IMR-90 (cell line): ENCODE measurements at places on chromosomes 3 and 15. TPM values are rescaled to one million over a fixed set of nuclear protein-coding genes. Genes with fewer than 3 reads are reported as not detected.

GRCh38 chr15:98954411-98954810, 53.2 kb downstream of the PGPEP1L start:
- no peaks in the 10 kb centered on the region for H3K27me3 ChIP-seq
- peak overlapping the region; percentile 72 for H3K27ac ChIP-seq
- H3K36me3 ChIP-seq = peaks cover 69% of the 10 kb centered on the region
- DNase-seq = peak; percentile 88

The GPR62 gene
- total RNA-seq = under 0.01 TPM in 1 of 2 replicates, not detected in the other

GRCh38 chr3:140459462-140459861, 218.4 kb upstream of the TRIM42 start:
- no peak for DNase-seq
- no peaks in the 10 kb centered on the region for H3K36me3 ChIP-seq
- H3K4me3 ChIP-seq = no peak overlapping the region
- no peaks in the 10 kb centered on the region for H3K27me3 ChIP-seq
- no peaks in the 10 kb centered on the region for H3K4me1 ChIP-seq

DNA sequence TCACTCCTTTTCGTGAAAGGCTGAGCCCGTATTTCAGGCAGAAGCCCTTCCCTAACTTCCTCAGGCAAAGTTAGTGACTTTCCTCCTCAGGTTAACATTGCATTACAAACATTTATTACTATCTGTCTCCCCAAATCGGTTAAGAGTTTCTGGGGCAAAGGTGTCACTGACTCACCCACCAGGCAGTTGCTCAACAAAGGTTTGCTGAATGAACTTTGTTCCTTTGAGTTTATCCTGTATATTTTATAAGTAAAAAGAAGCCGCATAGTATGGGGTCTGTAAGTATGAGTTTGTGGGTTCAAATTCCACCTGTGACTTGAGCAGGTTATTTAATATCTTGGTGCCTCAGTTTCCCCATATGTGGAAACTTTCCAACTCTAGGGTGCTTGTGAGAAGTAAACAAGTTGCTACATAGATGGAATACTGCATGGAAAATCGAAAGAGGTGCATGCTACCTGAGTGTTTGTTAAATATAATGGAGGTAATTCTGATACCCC, 177.7 kb downstream of the THRB start:
- H3K36me3 ChIP-seq = no peaks in the 10 kb centered on the region
- no peaks in the 10 kb centered on the region for H3K4me1 ChIP-seq
- no peaks in the 10 kb centered on the region for H3K27me3 ChIP-seq
- DNase-seq = no peak

- H3K27me3 ChIP-seq = no peaks in the 10 kb centered on the region
- H3K27ac ChIP-seq = no peak overlapping the region
- DNase-seq = peak; percentile 41
Measured at GRCh38 chr3:179421500-179421899, 29.8 kb downstream of the GNB4 start.

The CCDC54 gene
- not detected in 2 replicates for total RNA-seq

The CLDN18 gene
- not detected in 2 replicates for total RNA-seq

- peaks cover 8% of the 10 kb centered on the region; the same call in 1 of the 2 replicates for H3K27me3 ChIP-seq
- H3K4me1 ChIP-seq = no peaks in the 10 kb centered on the region
- H3K4me3 ChIP-seq = no peak overlapping the region
Measured at GRCh38 chr3:195854628-195855294, 43.0 kb upstream of the MUC4 start.

The GRAMD1C gene
- 5.0 and 9.4 TPM in 2 replicates for total RNA-seq

DNA sequence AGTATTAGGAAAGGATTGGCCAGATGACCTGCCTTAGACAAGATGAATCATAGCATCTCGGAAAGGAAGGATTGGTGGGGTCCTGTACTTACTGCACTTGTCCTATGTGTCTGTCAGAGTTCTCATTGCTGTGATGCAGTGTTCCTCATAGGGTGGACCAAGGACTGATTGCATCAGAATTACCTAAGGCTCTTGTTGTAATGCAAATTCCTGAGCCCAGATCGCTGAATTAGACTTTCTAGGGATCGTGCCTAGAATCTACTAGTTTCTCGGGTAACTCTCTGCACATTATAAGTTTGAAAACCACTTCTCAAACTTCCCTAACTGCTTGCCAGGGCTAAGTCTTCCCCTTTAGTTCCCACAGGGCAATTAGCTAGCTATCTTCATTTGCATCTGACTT, 74.9 kb upstream of the SKOR1 start:
- H3K4me3 ChIP-seq = no peak overlapping the region
- H3K27me3 ChIP-seq = no peaks in the 10 kb centered on the region
- H3K36me3 ChIP-seq = 0 out of 2 replicates have a peak, but pooled peaks cover 2% of the 10 kb centered on the region
- H3K27ac ChIP-seq = no peak overlapping the region
- DNase-seq = no peak

- H3K27ac ChIP-seq = peak overlapping the region; percentile 69; the same call in 1 of the 2 replicates
- no peaks in the 10 kb centered on the region for H3K36me3 ChIP-seq
- no peaks in the 10 kb centered on the region for H3K27me3 ChIP-seq
Measured at GRCh38 chr3:151281671-151282324, 3.5 kb upstream of the P2RY14 start.

DNA sequence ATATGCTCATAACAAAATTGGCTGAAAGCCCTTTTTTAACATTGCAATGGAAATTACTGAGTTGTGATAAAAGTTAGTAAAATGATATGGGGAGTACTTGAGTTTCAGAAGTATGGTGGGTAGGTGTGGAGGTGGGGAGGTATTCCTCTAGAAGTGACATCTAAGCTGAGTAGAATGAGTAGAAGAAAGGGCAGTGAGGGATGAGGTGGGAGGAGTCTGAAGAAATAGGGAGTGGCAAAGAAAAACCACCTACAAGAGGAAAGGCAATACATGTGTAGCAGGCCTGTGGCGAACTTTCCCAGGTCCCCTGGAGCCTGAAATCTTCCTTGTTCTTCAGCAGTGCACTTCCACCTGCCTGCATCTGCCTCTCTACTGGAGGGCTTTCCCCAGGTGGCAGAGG, 52.8 kb upstream of the DIPK2A start:
- H3K27ac ChIP-seq = no peak overlapping the region
- no peak overlapping the region for H3K4me3 ChIP-seq
- H3K36me3 ChIP-seq = no peaks in the 10 kb centered on the region
- no peak for DNase-seq

DNA sequence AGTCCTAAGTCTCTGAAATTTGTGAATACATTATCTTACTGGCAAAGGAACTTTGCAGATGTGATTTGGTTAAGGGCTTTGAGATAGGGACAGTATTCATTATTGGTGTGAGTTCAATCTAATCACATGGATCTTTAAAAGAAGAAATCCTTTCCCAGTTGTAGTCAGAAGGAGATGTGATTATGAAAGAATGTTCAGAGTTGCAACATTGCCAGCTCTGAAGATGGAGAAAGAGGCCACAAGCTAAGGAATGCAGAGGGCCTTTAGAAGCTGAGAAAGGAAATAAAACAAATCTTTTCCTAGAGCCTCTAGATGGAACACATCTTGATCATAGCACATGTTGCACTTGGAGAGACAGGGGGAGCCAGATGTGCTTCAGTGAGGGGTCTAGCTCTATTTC, 27.7 kb upstream of the SIAH2 start:
- peaks cover 26% of the 10 kb centered on the region for H3K27me3 ChIP-seq
- H3K27ac ChIP-seq = no peak overlapping the region
- no peaks in the 10 kb centered on the region for H3K36me3 ChIP-seq
- no peak overlapping the region for H3K4me3 ChIP-seq

The BCL2A1 gene
- total RNA-seq = 2.5 and 4.5 TPM in 2 replicates

The RTP3 gene
- total RNA-seq = 0.18 TPM in 1 of 2 replicates, not detected in the other

The CRYBG3 gene
- 23.9 and 26.2 TPM in 2 replicates for total RNA-seq

The C3orf20 gene
- not detected in 2 replicates for total RNA-seq
